ENCODE measurements at places on chromosomes 5 and 9.

- DNase-seq, result no peak
These were observed 5.1 kb downstream of the NOXA1 start for GRCh38 chr9:137428311-137428630.

DNA sequence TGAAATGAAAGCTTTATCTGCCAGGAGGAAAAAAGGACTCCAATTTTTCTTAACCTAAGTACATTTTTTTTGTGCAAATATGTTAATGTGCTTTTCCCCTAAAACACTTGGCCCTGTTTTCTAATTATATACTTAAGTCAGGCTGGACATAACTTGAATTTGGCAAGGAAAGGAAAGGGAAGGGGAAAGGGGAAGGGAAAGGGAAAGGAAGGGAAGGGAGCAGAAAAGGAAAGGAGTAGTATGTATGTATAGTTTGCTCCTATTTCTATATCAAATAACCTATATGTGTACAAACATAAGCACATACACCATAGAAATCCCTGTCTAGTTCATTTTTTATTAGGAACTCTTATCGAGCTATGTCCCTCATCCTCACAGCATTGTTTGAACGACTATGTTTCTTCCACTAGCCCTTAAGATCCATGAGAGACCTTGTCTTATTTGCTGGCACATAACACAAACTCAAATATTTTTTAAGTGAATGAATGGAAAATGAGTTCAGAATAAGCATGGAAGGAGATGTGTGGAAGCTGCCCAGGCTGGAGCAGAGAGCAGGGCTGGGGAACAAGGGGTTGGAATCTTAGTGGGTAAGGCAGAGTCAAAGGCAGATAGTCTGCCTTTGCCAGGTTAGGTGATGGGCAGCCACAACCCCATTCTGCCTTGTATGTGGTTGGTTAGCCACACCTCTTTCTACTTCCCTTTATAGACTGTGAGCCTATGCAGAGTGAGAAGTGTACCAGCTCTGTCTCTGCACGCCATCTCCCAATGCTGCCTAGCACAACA, 70.0 kb downstream of the KLHL3 start:
- DNase-seq, result peak; percentile 71

DNA sequence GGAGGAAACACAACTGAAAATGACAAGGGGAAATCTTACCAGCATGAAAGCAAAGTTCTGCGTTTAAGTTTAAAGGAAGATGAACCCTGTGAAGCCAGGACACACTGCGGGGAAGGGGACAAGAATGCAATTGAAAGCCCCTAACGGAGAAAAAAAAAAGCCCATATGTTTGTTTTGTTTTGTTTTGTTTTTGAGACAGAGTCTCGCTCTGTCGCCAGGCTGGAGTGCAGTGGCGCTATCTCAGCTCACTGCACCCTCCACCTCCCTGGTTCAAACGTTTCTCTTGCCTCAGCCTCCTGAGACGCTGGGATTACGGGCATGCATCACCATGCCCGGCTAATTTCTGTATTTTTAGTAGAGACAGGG, 2.9 kb downstream of the STK10 start:
- peak; percentile 35 for DNase-seq

GRCh38 chr9:72041775-72042194, 18.6 kb downstream of the C9orf57 start:
- peak; percentile 4 for DNase-seq

DNA sequence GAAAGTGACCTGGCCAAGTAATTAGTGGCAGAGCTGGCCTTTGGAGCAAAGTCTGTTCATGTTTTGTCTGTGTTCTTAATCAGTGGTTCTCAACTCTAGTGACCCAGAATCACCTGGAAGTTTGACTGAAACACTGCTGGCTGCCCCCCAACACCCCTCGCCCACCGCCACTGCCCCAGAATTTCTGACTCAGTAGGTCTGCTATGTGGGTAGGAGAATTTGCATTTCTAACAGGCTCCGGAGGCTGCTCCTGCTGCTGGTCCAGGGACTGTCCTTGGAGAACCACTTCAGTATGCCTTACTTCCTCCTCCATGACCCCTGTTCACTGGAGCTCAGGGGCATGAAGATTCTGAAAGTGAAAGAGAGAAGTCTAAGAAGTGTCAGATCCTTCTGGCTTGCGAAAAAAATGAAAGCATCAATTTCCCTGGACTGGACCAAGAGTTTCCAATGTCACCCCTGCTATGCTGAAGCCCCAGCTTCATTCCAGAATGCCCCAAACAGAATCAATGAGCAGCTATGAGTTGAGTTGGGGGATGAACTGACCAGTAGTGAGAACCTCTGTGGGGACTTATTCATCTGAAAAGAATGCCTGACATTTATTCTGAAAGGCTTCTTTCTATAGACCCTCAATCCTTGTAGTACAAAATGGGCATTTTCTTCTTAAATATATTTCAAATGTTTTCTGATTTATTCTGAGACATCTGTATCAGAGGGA, 20.8 kb upstream of the COL15A1 start:
- no peak for DNase-seq

GRCh38 chr5:102561894-102562760, 63.3 kb upstream of the SLCO6A1 start:
- DNase-seq, result peak; percentile 50
